A172 (cell line): ENCODE measurements at places on chromosomes 16 and 17.

- DNase-seq: no peak
Measured at GRCh38 chr17:9052921-9053320, 31.6 kb downstream of the NTN1 start.

DNA sequence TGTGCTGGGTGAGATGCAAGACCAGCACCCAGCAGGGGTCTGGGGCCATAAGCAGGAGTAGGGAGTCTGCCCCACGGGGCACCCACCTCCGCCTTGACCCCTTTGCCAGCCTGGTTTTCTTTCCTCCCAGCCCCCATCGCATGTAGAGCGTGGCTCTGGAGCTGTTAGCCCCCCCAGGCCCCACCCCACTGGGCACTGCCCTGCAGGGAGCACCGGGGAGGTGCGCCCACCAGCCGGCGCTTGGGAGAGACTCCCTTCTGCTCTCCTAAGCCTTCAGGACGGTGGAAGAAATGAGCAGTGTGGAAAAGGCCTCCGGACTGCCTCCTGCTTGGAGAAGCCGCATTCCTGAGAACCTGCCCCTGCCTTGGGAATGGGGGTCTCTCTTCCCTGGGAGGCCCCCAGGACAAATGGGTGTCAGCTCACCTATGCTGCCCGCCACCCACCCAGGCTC, 186.2 kb downstream of the IRF8 start:
- DNase-seq: no peak

- no peak for DNase-seq
Measured at GRCh38 chr17:4712526-4712925, 2.1 kb downstream of the ARRB2 start.

- DNase-seq: no peak
Measured at GRCh38 chr16:72962347-72962746, 85.6 kb downstream of the ZFHX3 start.

GRCh38 chr16:79480056-79480455, 120.5 kb downstream of the MAF start:
- no peak for DNase-seq

- DNase-seq: no peak
Measured at GRCh38 chr16:69234460-69234859, 47.5 kb downstream of the SNTB2 start.

- DNase-seq: no peak
Measured at GRCh38 chr17:14818469-14818868, 446.7 kb downstream of the PMP22 start.

DNA sequence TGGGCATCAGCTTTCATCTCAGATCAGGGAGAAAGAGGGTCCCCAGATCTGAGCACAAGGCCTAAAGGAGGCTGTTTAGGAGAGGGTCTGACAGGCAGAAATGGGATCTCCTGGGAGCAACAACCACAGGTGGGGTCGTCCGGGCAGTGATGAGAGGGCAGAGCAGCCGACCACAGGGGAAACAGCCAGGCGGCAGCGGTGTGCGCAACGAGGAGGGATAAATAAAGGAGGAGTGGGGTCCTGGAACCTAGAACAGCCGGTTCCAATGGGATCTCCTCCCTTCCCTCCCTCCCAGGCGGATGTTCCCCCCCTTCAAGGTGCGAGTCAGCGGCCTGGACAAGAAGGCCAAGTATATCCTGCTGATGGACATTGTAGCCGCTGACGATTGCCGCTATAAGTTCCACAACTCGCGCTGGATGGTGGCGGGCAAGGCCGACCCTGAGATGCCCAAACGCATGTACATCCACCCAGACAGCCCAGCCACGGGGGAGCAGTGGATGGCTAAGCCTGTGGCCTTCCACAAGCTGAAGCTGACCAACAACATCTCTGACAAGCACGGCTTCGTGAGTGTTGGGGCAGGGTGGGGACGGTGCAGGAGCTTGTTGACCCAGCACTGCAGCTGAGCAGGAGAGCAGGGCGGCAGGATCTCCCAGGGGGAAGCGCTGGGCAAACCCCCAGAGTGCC, 1.9 kb downstream of the TBX2 start:
- DNase-seq: no peak

- DNase-seq: no peak
Measured at GRCh38 chr17:1511290-1511689, 5.1 kb downstream of the INPP5K start.

GRCh38 chr17:74110467-74110866, 93.0 kb upstream of the RPL38 start:
- DNase-seq: no peak

DNA sequence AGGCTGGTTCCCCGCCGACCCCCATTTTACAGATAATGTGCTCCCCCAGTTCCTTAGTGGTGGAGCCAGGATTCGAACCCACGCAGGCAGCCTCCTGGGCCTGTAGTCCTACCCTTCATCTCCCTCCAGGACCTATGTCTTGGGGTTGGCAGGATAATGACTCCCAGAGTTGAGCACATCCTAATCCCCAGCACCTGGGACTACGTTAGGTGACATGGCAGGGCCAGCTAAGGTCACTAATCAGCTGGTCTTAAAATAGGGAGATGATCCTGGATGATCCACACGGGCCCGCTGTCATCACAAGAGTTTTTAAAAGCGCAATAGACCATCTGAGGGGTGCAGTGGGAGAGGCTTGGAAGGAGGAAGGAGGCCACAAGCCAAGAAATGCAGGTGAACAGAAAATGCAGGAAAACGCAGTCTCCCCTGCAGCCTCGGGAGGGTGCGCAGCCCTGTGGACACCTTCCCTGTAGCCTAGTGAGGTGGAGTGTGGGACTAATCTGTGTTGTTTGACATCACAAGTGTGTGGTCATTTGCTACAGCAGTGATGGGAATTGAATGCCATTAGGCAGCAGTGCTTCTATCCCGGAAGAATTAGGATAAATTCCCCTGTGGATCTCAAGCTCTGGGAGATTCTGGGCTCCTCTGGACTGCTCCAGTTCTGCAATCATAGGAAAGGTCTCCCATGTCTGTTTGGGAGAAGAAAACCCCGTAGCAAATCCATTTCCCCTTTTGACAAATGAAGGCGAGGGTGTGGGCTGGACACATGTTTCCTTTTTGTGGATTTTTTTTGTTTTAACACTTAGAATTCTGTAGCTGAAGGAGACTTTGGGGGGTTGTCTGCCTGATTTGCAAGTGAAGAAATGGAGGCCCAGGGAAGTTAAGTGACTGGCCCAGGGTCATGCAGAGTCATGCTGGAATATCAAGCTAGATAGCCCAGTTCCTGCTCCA, 297.7 kb downstream of the SEC14L1 start:
- DNase-seq: no peak

GRCh38 chr17:46125831-46126230, 67.4 kb downstream of the KANSL1 start:
- no peak for DNase-seq

DNA sequence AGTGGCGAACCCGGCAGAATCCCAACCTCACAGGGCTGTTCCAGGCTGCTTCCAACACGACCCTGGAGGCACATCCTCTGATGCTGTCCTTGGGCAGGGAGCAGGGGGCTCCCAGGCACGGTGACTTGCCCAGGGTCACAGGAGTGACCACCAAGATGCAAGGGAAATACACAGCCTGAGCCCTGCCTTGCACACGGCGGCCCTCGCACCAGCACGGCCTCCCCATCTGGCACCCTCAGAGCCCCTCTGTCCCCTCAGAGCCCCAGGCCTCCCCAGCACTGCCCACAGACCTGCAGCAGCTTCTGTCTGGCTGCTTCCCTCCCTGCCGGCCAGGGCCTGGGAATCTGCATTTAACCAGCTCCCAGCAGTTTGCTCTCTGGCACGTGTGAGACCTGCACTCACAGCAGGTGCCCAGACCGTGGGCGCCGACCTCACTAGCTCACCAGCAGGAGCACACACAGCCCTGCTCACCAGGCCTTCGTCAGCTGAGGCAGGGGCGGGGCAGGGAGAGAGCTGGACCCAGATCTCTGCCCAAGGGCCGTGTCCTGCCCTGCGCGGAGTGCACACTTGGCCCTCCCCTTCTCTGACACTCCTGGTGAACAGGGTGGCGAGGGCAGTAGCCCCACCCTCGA, 29.7 kb upstream of the ZC3H18 start:
- DNase-seq: no peak

DNA sequence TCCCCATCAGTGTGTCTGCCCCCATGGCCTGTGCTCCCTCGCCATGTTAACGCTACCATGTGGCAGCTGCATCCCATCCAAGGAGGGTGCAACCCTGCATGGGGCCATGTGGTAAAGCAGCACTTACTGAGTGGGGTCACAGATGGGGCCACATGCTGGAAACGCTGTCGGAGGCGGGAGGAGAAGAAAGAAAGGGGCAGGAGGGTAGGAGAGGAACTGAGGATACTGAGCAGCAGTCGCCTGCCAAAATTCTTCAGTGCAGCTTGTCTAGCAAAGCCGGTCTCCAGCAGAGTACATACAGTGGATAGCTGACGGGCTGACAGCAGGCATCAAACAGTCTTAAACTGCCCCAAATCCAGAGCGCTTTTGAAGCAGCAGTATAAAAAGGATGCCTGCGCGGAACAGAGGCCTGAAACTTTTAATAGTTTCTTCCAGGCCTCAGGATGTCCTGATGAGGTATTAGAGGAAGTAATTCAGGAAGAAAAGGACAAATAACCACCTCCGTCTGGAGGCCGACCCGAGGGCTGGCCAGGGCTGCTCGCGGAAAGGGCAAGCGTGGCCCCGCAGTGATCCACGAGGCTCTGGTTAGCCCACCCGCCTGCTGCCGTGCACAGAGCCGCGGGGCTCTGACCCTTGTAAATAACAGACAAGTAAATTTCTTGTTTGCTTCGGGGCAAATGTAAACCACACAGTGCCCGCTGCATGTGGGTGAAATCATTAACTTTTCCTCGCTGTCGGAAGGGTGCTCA, 149.0 kb downstream of the CCDC182 start:
- DNase-seq: no peak
